Osteocyte (in vitro differentiated cells): ENCODE measurements at places on chromosomes 11 and 22. TPM values are rescaled to one million over a fixed set of nuclear protein-coding genes. Genes with fewer than 3 reads are reported as not detected.

DNA sequence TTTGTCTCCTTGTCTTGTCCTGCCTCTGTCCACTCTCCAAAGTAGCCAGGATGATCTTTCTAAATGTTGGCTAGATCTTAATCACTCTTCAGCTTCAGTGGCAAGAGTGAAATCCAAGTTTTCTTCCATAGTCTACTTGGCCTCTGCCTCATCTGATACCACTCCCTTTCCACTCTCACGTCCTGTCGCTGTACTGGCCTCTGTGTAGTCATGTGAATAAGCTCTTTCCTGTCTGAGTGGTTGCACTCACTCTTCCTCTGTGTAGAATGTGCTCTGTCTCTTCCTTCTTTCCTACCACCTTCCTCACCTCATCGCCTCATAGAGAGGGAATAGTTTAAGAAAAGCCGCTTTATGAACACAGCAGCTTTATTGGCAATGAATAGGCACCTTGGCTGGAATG, 86.5 kb downstream of the WNT11 start:
- no peak for DNase-seq

GRCh38 chr11:106681435-106681834, 336.8 kb downstream of the GUCY1A2 start:
- no peak for DNase-seq

GRCh38 chr11:34609850-34610249, 11.0 kb upstream of the EHF start:
- DNase-seq, result no peak

GRCh38 chr11:87849216-87849615, 326.0 kb downstream of the RAB38 start:
- DNase-seq, result no peak

- DNase-seq, result no peak
These were observed 778 bp downstream of the KDELR3 start for GRCh38 chr22:38468443-38469305.

GRCh38 chr11:46977038-46977813, 40.7 kb downstream of the CSTPP1 start:
- no peak for DNase-seq

- no peak for DNase-seq
These were observed 211.7 kb downstream of the NAV2 start for GRCh38 chr11:19924311-19924710.

DNA sequence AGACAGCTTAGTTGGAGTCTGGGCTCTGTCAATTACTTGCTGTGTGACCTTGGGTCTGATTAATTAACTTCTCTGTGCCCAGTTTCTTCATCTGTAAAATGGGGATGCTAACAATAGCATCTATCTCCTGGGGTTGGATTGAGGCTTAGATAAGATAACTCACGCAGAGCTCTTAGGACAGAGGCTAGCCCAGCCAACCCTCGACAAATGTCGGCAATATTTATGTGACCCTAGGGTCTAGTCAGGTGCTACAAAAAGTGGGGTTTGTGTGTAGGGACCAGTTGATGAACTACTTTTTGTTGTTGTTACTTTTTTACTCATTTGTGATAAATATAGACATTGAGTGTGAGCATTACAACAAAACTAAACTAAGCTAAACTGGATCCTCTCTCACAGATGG, 22.4 kb downstream of the SYT13 start:
- DNase-seq, result no peak

DNA sequence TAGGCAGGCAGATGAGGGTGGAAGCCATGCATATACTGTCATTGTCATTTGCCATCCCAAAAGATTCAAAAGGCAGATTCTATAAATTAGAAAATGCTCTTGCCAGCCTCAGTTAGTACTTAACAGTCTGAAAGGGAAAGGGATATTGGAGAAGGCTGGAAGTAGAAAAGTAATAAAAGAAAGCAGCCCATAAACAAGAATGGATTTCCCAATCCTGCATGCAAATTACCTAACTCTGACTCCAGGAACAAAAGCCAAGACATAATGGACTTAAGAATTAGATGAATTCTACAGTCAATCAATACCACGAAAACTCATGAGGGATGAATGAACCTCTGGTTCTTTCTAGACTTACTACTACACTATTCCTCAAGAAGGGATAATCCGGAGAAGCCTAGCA, 5.9 kb downstream of the PAK1 start:
- DNase-seq, result no peak

- no peak for DNase-seq
These were observed 7.8 kb upstream of the MMP3 start for GRCh38 chr11:102850973-102851745.

GRCh38 chr11:68074584-68075352, 35.9 kb downstream of the TCIRG1 start:
- peak; percentile 30 for DNase-seq

GRCh38 chr11:12269104-12269441, 108.3 kb upstream of the PARVA start:
- peak; percentile 91 for DNase-seq

- no peak for DNase-seq
These were observed 3.5 kb upstream of the POU2F3 start for GRCh38 chr11:120236169-120237107.

DNA sequence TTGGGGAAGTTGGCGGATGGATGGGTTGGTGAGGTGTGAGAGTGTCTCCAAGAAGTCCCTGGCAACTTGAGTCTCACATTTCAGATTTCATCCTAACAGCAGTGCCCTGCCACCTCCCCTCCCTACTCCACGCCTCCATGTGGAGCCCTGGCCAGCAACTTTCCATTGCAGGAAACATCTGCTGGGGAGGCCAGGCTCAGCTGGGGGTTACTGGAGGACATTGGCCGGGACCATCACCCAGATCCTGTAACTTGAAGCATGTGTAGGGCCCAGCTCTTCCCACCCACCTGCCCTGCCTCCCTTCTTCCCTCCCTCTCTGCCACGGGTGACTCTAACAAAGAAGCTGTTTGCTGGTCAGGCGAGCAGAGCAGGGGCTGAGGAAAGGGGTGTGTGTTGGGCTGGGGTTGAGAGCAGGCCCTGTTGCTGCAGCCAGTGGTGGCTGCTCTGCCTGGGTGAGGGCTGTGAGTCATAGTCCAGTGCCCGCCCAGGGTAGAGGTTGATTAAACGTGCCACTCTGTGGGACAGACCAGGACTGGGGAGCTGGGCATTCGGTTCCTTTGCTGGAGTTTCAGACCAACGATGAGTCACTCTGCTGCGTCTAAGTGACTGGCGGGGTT, 64.0 kb downstream of the SCN3B start:
- no peak for DNase-seq

DNA sequence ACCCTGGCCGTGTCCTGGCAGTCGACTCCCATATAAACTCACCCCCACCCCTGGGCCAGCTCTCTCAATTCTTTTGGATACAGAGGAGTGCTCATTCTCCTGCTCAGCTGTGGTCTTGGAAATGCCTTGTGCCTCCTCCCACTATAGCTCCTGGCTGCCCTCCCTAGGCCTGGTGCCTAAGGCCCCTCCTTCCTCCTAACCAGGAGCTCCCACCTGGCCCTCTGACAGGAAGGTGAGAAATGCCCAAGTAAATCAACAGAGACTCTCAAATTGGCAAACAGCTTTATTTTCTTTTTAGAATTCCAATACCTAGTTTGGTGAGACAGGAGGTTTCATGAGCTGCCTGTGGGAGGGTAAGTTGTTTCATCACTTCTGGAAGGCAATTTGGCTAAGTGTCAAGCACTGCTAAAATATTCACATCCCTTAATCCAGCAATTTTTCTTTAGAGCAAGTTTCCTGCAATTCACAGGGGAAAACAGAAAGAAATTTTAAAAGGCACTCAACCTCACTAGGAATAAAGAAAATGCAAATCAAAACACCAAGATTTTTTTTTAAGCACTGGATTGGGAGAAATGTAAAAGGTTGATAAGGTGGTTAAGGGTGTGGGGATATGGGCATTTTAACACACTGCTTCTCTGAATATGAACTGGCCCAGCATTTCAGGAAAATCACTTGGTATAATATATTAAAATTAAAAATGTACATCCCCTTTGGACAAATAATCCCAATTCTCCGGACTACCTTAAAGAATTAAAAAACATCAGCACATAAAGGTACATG, 209.7 kb upstream of the ARHGAP20 start:
- no peak for DNase-seq

- DNase-seq, result no peak
These were observed 110.3 kb downstream of the BRD1 start for GRCh38 chr22:49717322-49717919.

- DNase-seq, result peak; percentile 62
These were observed 29.7 kb downstream of the GNB1L start for GRCh38 chr22:19824926-19825339.

GRCh38 chr22:27185099-27185709, 527.8 kb downstream of the MIAT start:
- DNase-seq, result no peak

- no peak for DNase-seq
These were observed 41.8 kb downstream of the TMPRSS5 start for GRCh38 chr11:113664069-113664980.

Gene VSIG10L2
- not detected in 2 replicates for total RNA-seq

Gene MRPL23
- total RNA-seq, result 28.0 and 29.2 TPM in 2 replicates

Gene ABCG4
- total RNA-seq, result 0.63 and 0.75 TPM in 2 replicates

Gene OR51E2
- 0.40 and 0.76 TPM in 2 replicates for total RNA-seq

Gene MMP3
- not detected in 2 replicates for total RNA-seq

Gene SCGB2A2
- total RNA-seq, result not detected in 2 replicates

Gene LYVE1
- 1.5 and 2.1 TPM in 2 replicates for total RNA-seq

Gene ROBO4
- total RNA-seq, result 0.56 TPM in 1 of 2 replicates, not detected in the other

Gene EXPH5
- total RNA-seq, result 0.59 and 1.5 TPM in 2 replicates
